ENCODE measurements at places on chromosomes 6 and 20.

DNA sequence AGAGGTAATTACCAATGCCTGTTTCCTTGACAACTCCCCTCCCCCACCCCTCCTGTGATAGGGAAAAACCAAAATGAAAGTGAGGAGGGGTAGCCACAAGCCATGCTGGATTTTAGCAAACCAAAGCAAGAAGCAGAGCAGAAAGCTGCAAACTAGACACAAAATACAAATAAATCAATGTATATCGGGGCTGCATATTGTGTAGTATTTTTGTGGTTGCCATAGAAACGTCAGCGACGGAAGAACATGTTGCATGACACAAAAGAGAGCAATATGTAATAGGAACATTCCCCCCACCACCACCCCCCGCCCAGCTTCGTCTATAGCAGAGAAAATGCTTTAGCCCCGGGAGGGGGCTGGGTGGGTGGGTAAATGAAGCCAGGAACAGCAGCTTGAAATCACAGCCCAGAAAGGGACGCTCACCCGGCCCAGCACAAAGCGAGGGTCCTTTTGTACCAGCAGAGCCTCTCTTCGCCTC is 548 bp downstream of the AGPAT4 start:
- peak; percentile 17 for DNase-seq
- no peak overlapping the region for H3K27ac ChIP-seq
- H3K4me3 ChIP-seq = peak overlapping the region; percentile 67
- peaks cover under 1% of the 10 kb centered on the region for H3K27me3 ChIP-seq
- H3K36me3 ChIP-seq = no peaks in the 10 kb centered on the region

GRCh38 chr6:4405621-4406212 is 270.3 kb upstream of the ECI2 start:
- H3K4me3 ChIP-seq = no peak overlapping the region
- H3K27me3 ChIP-seq = peaks cover 3% of the 10 kb centered on the region
- H3K36me3 ChIP-seq = no peaks in the 10 kb centered on the region
- H3K4me1 ChIP-seq = no peaks in the 10 kb centered on the region
- no peak overlapping the region for H3K27ac ChIP-seq

DNA sequence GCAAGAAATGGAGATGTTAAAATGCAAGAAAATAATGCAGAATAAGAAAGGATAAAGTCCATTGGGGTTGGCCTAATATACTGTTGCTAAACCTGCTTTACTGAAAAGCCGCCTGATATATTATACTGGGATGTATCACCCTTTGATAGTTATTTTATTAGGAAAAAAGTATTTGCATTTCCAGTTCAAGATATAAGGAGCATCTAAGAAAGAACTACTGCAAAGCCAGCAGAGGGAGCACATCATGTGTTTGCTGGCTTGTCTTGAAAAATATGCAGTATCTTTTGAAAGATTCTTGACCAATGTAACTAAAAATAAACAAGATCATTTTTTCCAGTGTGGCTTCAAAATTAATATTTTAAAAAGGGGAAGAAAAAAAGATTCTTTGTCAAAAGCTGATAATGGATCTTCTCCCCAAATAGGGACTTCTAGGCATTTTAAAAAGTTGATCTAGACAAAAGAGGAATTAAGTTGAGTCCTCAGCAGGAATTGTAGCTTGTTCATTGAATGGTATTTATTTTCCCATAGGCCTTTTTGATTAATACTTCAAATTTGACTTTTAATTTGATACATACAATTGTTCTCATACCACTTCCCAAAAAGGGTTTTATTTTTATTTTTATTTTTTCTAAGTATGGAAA is 214.9 kb downstream of the ZFAND3 start:
- no peak overlapping the region for H3K27ac ChIP-seq
- H3K27me3 ChIP-seq = no peaks in the 10 kb centered on the region
- no peaks in the 10 kb centered on the region for H3K4me1 ChIP-seq
- no peak for DNase-seq

DNA sequence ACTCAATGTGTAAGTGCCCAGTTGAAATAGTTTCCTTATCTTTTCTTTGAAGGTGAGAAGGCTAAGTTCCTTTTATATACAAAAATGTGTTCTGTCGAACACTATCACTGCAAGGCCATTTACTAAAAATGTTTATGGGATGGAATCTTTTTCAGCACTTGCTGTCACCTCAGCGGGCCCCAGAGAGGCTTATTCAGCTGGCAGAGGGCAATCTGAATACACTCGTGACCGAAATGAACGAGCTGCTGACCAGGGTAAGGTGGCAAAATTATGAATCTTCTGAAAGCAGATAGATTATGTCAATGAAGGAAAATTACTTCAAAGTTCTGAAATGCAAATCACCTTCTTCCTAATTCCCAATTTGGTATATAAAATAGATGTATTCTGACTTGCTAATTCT is 340.2 kb downstream of the ARHGAP18 start:
- H3K4me1 ChIP-seq = no peaks in the 10 kb centered on the region
- no peaks in the 10 kb centered on the region for H3K36me3 ChIP-seq
- no peak overlapping the region for H3K4me3 ChIP-seq
- DNase-seq = no peak
- no peaks in the 10 kb centered on the region for H3K27me3 ChIP-seq

DNA sequence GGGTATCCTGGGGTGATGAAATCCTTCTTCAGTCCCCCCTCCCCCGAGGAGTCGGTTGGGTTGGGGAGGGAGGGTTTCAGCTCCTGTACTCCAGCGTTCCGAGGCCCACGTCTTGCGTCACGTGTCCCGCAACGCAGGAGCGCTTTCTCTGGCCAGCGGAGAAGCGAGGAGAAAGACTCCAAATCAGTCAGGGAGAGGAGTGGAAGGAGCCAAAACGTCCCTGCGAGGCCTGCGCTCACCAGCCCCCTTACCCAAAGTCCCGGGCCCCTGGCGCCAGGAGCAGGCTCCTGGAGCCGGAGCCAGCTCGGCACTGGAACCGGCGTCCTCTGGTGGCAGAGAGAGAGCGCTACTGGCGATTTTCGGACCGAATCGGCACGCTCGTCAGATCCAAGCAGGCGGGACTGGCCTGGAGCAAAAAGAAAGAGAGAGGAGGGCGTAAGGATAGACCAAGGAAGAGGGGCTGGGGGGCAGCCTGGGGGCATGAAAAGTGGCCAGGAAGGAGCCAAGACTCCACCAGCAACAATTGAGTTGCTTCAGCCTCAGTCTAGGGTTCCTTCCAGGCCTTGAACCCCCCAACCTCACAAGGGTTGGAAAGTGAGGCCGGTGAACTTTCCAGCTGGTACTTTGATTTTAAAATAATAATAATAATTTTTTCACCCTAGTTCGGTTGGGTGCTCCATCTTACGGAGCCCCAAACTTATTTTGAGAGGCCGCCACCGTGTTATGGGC is at the start of gene GNAS:
Gene GNAS, plus strand, starts transcription at position 174 of the 729 bp plus-strand sequence.
- no peak within 1 kb of the TSS for H3K4me3 ChIP-seq
- peaks cover 8% of the 10 kb centered on the region for H3K27me3 ChIP-seq
- H3K27ac ChIP-seq = no peak within 1 kb of the TSS
- H3K36me3 ChIP-seq = no peaks in the 10 kb centered on the region

DNA sequence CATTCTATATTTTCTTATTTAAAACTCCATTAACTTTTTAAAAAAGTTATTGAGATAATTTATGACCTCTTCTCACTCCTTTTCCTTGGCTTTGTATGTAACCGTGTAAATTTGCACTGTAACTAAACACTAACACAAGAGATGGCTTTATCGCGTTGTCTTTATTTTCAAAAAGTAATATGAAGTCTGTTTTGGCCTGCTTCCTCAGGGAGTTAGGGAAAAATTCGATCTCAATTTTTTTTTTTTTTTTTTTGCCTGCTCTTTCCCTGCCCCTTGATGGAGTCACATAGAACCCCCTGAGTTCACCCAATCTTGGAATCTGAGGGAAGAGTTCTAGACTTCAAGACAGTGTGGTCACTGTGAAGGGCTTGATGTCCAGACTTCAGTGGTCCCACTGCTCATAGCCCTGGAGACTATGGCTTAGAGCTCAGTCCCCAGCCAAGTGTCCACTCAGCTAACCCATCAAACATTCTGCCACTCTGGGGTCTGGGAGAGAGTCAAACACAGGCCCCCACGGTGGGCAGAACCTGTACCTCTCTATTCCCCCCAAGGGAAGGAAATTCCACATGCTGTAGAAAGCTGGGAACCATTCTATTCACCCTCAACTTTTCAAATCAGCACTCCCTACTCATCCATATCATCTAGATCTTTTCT is 15.7 kb upstream of the TBC1D22B start:
- peak overlapping the region; percentile 12 for H3K27ac ChIP-seq
- no peaks in the 10 kb centered on the region for H3K27me3 ChIP-seq
- H3K4me3 ChIP-seq = no peak overlapping the region
- H3K4me1 ChIP-seq = peaks cover 23% of the 10 kb centered on the region
- H3K36me3 ChIP-seq = no peaks in the 10 kb centered on the region
- DNase-seq = no peak
